ENCODE measurements at places on chromosomes 7 and 10.

DNA sequence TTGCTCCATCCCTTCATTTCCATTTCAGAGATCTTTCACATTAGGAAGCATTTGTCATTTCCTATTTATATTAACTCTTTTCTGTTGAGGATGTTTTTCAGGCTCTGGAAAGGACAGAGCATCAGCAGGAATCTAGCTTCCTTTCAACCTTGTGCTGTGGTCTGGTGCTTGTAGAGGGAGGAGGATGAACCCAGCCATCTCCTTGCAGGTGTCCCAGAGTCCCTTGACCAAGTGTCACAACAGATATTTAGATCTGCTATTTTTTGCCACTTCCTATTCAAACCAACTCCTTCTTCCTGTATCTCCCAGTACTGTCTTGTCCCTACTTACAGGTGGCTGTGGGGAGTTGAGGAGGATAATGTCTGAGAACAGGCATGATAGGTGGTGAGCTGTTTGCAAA lies 742.8 kb downstream of the GRID1 start:
- no peak for DNase-seq

DNA sequence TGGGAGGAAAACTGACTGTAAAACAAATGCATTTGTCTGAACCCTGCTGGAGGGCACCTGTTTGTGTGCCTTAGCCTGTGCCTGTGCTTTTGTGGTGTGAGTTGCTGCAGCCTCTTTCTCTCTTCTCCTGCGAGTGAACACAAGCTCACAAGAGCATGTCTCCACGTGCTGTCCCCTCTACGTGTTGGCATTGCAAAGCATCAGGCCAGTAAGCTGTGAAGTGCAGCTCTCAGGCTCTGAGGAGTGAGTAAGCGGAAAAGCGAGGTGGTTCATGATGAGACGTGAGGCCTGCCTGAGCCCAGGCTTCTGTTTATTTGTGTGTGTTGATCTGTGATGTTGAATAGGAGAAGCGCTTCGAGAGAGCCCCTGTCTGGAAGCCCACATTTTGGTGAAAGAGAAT lies 85.6 kb upstream of the PDCD4 start:
- DNase-seq = no peak

DNA sequence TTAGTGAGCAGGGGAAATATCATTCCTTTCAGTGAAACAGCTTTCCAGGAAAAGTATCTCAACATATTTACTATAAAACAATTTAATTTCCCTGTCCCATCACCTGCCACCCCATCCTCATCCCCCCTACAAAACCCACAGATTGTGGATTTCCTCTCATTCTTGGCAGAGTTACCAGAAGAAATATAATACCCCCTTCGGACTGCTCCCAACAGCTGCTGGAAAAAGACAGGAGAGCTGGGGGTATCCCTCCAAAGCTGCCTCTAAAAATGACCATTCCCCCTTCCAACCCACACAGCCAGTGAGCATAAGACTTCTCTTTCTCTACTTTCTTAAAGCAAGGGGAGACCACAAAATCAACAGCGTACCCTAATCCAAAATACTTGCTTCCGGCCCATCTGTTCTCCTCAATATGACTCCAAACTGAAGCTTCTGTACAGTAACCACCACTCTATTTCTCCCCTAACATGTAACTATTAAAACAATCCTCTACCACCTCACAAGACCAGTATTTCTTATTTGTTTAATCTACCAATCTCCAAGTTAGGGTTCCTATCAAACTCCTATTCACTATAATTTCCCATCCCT lies 7.8 kb downstream of the FBXW4 start:
- no peak for DNase-seq

GRCh38 chr10:117568334-117568733 lies 25.8 kb downstream of the EMX2 start:
- DNase-seq = no peak

- DNase-seq = no peak
Observed at GRCh38 chr10:75980419-75981002, 549.1 kb downstream of the LRMDA start.

DNA sequence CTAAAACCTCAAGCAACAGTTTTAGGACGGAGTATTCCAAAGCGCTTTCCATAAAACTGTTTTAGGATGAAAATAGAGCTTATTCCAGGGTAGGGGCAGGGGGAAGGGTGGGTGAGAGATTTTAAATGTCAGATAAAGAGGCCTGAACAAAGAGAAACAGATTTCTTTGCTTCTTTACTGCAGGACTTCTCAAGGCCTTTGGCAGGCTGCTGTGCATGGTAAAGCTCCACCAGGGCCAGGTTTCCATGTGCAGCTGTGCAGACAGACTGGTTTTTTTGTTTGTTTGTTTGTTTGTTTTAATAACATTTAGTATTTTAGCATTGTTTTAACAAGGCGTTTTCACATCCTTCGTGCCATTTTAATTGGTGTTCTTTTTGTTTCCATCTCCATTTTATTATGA lies 26.3 kb downstream of the HECW1 start:
- no peak for DNase-seq

- no peak for DNase-seq
Observed at GRCh38 chr10:67772894-67773511, 65.0 kb downstream of the DNAJC12 start.

GRCh38 chr7:150370612-150371071 lies 2.0 kb downstream of the REPIN1 start:
- no peak for DNase-seq

DNA sequence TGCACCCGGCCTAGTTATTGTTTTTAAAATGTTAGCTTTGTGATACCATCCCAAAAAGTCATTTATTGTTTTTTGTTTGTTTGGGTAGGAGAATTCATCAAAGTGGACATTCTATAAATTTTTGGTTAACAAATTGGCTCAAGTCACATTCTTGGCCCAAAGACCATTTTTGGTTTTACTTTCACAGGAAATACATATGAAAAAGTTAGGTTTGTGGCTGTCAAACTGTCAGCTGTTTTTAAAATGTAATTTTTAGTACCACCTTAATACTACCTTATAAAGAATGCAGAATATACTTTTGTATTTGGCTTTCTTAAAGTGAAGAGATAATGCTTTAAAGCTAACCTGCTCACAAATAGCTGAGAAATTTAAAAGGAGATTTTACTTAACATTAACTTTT lies 25.1 kb downstream of the TMEM168 start:
- DNase-seq = no peak

DNA sequence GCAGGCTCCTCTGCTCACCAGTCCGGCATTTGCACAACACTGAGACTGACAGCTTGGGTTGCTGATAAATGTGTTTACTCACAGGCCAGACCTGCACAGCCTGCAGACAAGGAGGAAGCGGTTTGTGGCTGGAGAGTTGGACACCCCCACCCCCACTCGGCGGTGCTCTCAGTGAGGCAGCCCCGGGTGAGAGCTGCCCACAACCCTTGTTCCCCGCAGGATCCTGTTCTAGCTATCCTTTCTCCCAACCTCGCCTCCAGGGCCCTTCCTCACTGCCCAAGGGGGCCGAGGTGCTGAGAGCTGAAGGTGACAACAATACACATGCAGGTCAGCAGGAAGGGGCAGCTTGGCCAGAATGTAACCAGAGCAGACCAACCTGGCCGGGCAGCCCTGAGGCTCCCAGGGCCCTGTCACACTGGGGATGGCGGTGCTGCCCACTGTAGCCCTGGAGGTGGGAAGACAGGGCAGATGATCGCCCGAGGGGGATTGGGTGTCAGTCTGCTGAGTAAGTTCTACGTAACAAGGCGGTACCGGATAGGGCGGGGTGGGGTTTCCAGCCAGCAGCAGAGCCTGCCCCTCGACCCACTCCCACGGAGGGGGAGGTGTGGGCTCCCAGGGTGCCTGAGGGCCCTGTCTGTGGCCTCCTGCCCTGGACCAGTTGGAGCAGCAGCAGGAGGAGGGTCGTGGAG lies 2.1 kb upstream of the ADAM8 start:
- DNase-seq = peak; percentile 77

Data from NCI-H460 (cell line).